AG09319 (cell line): ENCODE measurements at places on chromosomes 7 and 10.
A peak's percentile ranks its signal among the peaks of the same experiment; 100 is the strongest.

- DNase-seq: peak; percentile 59
Observed at GRCh38 chr7:30068117-30068516, 39.9 kb downstream of the PLEKHA8 start.

DNA sequence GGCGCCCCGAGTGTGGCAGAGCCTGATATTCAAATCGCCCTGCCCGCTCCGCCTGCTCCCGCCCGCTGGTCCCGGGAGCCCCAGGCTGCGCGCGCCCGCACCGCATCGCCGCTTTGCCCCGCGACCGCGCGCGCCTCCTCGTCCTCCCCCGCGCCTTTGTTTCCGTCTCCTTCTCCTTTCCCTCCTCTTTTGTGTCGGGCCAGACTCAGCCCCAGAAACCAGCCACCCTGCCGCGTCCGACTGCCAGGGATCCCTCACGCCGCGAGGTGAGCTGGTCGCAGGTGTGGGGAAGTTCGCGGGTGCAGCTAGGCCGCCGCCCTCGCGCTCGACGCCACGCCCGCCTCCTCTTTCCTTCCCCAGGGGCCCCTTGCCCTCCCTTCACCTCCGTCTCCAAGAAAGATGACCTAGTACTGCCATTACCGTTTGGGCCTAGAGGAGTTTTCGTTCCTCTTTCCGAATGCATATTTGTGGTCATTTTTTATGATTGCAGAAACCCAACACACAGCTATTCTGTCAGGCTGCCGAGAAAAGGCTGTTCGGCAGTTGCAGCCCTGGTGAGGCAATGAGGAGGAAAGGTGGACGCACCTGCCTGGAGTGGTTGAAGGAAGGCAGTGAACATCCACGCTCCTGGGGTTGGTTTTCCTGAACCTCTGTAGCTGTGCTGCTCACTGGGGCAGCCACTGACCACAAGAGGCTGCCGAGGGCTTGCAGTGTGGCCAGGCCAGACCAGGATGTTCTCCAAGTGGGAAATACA lies 107.3 kb downstream of the SNX10 start:
- no peak for DNase-seq

GRCh38 chr7:75537731-75538130 lies 45.6 kb downstream of the SPDYE5 start:
- DNase-seq: no peak

DNA sequence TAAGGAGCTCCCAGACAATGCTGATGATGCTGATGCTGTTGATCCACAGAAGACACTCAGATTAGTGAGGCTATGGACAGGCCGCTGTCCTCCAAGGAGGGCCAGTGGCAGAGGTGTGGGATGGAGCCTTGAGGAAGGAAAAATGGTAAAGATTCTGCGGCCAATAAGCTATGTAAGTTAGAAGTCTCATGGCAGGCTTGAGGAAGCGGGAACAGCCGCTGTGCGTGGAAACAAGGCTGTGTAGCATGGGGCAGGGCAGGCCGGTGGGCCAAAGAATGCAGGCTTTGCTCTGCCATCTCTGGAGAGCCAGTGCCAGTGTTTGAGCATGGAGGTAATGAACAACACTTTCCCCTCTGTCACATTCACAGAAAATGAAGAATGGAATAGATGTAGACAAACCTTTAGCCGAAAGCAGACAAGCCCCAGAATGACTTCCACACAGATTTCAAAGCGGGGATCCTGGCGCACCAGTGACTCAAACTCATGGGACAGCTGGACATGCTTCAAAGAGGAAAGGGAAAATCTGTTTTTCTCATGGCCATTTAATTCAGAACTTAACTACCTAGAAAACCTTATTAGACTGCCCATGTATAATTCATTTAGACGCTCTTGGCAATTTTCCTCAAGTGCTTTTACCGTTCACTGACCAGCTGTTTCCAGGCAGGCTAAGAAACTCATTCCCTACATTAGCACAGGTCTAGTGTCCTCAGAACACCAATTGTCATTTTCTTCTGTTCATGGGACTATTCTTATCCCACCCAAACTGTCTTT lies 16.9 kb upstream of the FIGNL1 start:
- no peak for DNase-seq

GRCh38 chr7:41570766-41571165 lies 132.1 kb downstream of the INHBA start:
- no peak for DNase-seq
